Activated CD8-positive, alpha-beta T cell treated with anti-CD3 and anti-CD28 coated beads, Interleukin-2, amount 10 ng/mL, durations not matched to agents 7 days and 5 days (primary cell): ENCODE measurements at places on chromosomes 5 and 9. TPM values are rescaled to one million over a fixed set of nuclear protein-coding genes. Genes with fewer than 3 reads are reported as not detected.

DNA sequence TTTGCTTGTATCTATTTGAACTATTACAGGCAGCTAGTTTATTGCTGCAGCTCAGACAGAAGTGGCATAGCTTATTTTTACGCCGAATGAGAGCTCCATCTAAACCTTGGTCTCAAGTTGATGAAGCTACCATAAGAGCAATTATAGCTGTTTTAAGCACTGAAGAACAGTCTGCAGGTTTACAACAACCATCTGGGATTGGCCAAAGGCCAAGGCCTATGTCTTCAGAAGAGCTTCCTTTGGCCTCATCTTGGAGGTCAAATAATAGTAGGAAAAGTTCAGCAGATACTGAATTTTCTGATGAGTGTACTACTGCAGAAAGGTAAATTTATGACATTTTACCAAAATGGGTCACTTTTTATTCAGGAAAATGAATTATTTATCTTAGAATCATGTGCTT, 67.9 kb downstream of the YTHDC2 start:
- DNase-seq: no peak

GRCh38 chr9:489198-490197, 274.8 kb downstream of the DOCK8 start:
- no peak for DNase-seq

GRCh38 chr5:34501016-34501415, 155.1 kb upstream of the RAI14 start:
- DNase-seq: no peak

GRCh38 chr9:101736717-101737116, 1.7 kb downstream of the GRIN3A start:
- DNase-seq: peak; percentile 26

The MARCOL gene
- not detected for total RNA-seq
